ENCODE measurements at places on chromosomes 12 and 14. TPM values are rescaled to one million over a fixed set of nuclear protein-coding genes. Genes with fewer than 3 reads are reported as not detected.

GRCh38 chr14:65016471-65016870, 29.8 kb downstream of the FNTB start:
- no peak overlapping the region for H3K4me3 ChIP-seq
- no peaks in the 10 kb centered on the region for H3K4me1 ChIP-seq
- no peak for DNase-seq
- H3K36me3 ChIP-seq, result peaks cover 10% of the 10 kb centered on the region
- H3K27me3 ChIP-seq, result no peaks in the 10 kb centered on the region

- no peak overlapping the region for H3K4me3 ChIP-seq
- no peaks in the 10 kb centered on the region for H3K36me3 ChIP-seq
- H3K4me1 ChIP-seq, result no peaks in the 10 kb centered on the region
- H3K27ac ChIP-seq, result no peak overlapping the region
- DNase-seq, result no peak
Measured at GRCh38 chr14:48553443-48553842, 878.0 kb upstream of the MDGA2 start.

GRCh38 chr14:104794993-104795780, at the start of gene AKT1:
Gene AKT1 (minus strand): TSS chr14:104795748. CDS start chr14:104792643, 3,105 bp downstream.
- H3K27me3 ChIP-seq, result no peaks in the 10 kb centered on the region
- peak within 1 kb of the TSS; percentile 43 for H3K27ac ChIP-seq
- peaks cover 36% of the 10 kb centered on the region for H3K4me1 ChIP-seq
- peak within 1 kb of the TSS; percentile 52 for H3K4me3 ChIP-seq

DNA sequence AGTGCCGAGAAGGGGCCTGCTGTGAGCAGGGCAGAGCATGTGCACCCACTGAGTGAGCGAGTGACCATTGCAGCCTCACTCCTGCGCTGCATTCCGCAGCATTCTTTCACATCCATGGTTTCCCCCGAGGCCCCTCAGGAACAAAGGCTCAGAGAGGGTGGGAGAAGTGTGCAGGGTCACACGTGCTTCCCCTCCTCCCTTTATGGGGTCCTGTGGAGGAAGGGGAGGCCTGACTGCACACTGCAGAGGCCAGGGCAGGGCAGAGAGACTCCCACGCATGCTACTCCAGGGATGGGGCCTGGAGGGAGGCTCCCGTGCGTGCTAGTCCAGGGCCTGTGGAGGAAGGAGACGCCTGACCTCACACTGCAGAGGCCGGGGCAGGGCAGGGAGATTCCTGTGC, 63.2 kb downstream of the DIO3 start:
- H3K27ac ChIP-seq, result no peak overlapping the region
- no peaks in the 10 kb centered on the region for H3K36me3 ChIP-seq
- no peak for DNase-seq
- no peak overlapping the region for H3K4me3 ChIP-seq
- peaks cover 10% of the 10 kb centered on the region for H3K4me1 ChIP-seq

- H3K36me3 ChIP-seq, result no peaks in the 10 kb centered on the region
- H3K4me3 ChIP-seq, result no peak overlapping the region
- DNase-seq, result no peak
- no peaks in the 10 kb centered on the region for H3K27me3 ChIP-seq
- no peaks in the 10 kb centered on the region for H3K4me1 ChIP-seq
- H3K27ac ChIP-seq, result no peak overlapping the region
Measured at GRCh38 chr12:92695577-92695976, 7.2 kb upstream of the PLEKHG7 start.

CHGA gene
- not detected for total RNA-seq

NKX2-1 gene
- total RNA-seq, result not detected

LYZ gene
- total RNA-seq, result 8.8 TPM

KRT75 gene
- not detected for total RNA-seq

HVCN1 gene
- 18.5 TPM for total RNA-seq

KRT71 gene
- not detected for total RNA-seq
